ENCODE measurements at places on chromosomes 5 and 9.

GRCh38 chr5:157594257-157594656 is 18.7 kb upstream of the ADAM19 start:
- DNase-seq = no peak

GRCh38 chr5:17381932-17382331 is 116.1 kb upstream of the TAF11L2 start:
- no peak for DNase-seq

DNA sequence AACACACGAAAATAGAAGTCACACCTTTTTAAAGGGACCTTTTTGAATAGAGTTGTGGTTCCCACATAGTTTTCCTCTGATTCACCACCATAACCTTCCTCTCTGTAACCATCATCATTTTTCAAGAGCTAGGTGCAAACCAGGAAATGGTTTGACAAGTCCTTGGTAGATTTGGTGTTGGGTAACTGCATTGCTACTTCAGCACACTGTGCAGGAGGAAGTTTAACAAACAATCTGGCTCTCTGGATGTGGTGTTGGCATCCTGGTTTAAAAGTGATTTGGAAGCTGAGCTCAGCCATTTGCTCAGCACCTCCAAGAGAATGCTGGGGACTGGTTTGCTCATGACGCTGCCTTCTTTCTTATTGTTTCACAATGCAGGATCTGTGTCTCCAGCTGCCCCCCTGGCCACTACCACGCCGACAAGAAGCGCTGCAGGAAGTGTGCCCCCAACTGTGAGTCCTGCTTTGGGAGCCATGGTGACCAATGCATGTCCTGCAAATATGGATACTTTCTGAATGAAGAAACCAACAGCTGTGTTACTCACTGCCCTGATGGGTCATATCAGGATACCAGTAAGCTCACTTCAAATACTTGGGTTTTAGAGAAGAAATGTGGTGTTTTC is 213.1 kb downstream of the RFK start:
- no peak for DNase-seq

GRCh38 chr9:93603011-93603410 is 26.6 kb downstream of the PHF2 start:
- DNase-seq = no peak

DNA sequence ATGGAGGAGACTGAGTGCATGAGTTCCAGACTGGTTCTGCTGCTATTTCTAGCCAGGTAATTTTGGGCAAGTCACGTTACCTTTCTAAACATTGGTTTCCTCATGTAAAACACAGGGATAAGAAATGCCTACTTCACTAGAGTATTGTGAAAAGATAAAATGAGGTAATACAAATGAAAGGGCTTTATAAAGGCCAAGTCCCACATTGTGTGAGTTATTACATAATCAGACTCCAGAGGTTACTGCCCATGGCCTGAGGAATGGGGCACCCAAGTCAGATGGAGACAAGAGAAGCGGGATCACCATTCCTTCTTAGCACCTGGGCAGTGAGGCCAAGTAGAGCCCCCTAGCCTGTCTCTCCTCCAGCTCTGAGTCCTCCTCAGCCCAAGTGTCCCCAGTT is 7.5 kb downstream of the HBEGF start:
- DNase-seq = no peak
